Midbrain (tissue), 1 donor: ENCODE measurements at places on chromosomes 1 and 21.

- no peak for DNase-seq
Measured at GRCh38 chr1:8276173-8276914, 41.6 kb upstream of the SLC45A1 start.

- DNase-seq, result no peak
Measured at GRCh38 chr1:101323535-101323934, 86.7 kb downstream of the S1PR1 start.

DNA sequence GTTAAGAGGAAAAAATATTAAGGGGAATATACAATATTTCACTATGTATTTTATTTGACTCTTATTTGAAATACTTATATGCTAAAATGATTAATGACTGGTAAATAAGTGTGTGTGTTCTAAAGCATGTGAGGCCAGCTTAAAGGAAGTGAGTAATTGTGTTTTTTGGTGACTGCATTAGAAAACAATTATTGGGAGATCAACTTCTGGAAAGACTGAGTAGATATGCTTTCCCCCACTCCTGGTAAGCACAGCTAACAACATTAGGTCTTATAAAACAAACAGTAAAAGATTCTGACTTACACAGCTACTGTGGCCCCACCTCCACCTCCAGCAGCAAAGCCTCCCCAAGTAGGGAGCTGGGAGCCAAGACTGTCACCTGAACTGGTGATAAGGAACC, 403.0 kb downstream of the SRGAP2C start:
- no peak for DNase-seq

- DNase-seq, result no peak
Measured at GRCh38 chr1:18929686-18930085, 26.8 kb downstream of the IFFO2 start.

GRCh38 chr1:244815600-244816099, 19.8 kb upstream of the COX20 start:
- DNase-seq, result no peak
